Myocyte (in vitro differentiated cells): ENCODE measurements at places on chromosomes 6 and 20. TPM values are rescaled to one million over a fixed set of nuclear protein-coding genes. Genes with fewer than 3 reads are reported as not detected.

RSPO4 gene
- not detected in 2 replicates for total RNA-seq

BACH2 gene
- 0.05 and 0.13 TPM in 2 replicates for total RNA-seq

C6orf163 gene
- total RNA-seq: 0.10 and 0.75 TPM in 2 replicates

TNFAIP3 gene
- total RNA-seq: 6.8 and 7.8 TPM in 2 replicates

KIAA1755 gene
- 0.16 and 0.57 TPM in 2 replicates for total RNA-seq

WFDC5 gene
- not detected in 2 replicates for total RNA-seq

OVOL2 gene
- total RNA-seq: not detected in 2 replicates

HLA-DRA gene
- total RNA-seq: 0.45 and 0.47 TPM in 2 replicates

KCNQ2 gene
- total RNA-seq: not detected in 2 replicates

TRPC4AP gene
- total RNA-seq: 61.0 and 61.9 TPM in 2 replicates

HTR1B gene
- 0.48 and 0.73 TPM in 2 replicates for total RNA-seq

CTCFL gene
- total RNA-seq: not detected in 2 replicates

APOBEC2 gene
- total RNA-seq: 110 and 231 TPM in 2 replicates

AVP gene
- total RNA-seq: not detected in 2 replicates

GJA10 gene
- not detected in 2 replicates for total RNA-seq

SYNDIG1 gene
- not detected in 2 replicates for total RNA-seq

SLC26A8 gene
- not detected in 2 replicates for total RNA-seq

EDN3 gene
- not detected in 2 replicates for total RNA-seq

RAB22A gene
- 17.1 and 18.2 TPM in 2 replicates for total RNA-seq

MEP1A gene
- total RNA-seq: not detected in 2 replicates

CALHM6 gene
- 0.31 TPM in 1 of 2 replicates, not detected in the other for total RNA-seq

OR2H1 gene
- not detected in 2 replicates for total RNA-seq

CRISP3 gene
- not detected in 2 replicates for total RNA-seq

EPB41L1 gene
- 8.3 and 8.8 TPM in 2 replicates for total RNA-seq

LKAAEAR1 gene
- total RNA-seq: 0.24 TPM in 1 of 2 replicates, not detected in the other

SKIC2 gene
- total RNA-seq: 32.1 and 37.3 TPM in 2 replicates

RHAG gene
- not detected in 2 replicates for total RNA-seq

STMND1 gene
- not detected in 2 replicates for total RNA-seq

MEI4 gene
- total RNA-seq: not detected in 2 replicates

HDGFL1 gene
- total RNA-seq: not detected in 2 replicates

MYBL2 gene
- total RNA-seq: 0.16 and 0.21 TPM in 2 replicates

TAGAP gene
- total RNA-seq: 0.05 and 0.10 TPM in 2 replicates

KCNK5 gene
- total RNA-seq: not detected in 2 replicates

GABBR1 gene
- total RNA-seq: 5.7 and 7.8 TPM in 2 replicates

ATF6B gene
- 26.4 and 34.7 TPM in 2 replicates for total RNA-seq

SLC22A7 gene
- not detected in 2 replicates for total RNA-seq

GMPR gene
- total RNA-seq: 37.5 and 43.6 TPM in 2 replicates

TP53TG5 gene
- total RNA-seq: not detected in 2 replicates

FAXC gene
- total RNA-seq: 0.11 and 3.0 TPM in 2 replicates

SUMO4 gene
- total RNA-seq: 0.52 and 0.59 TPM in 2 replicates

ULBP1 gene
- total RNA-seq: 0.16 and 0.26 TPM in 2 replicates

TCEA2 gene
- total RNA-seq: 18.9 and 21.6 TPM in 2 replicates

NKAIN4 gene
- total RNA-seq: not detected in 2 replicates

HEY2 gene
- 0.08 TPM in 1 of 2 replicates, not detected in the other for total RNA-seq
